Stimulated activated CD4-positive, alpha-beta T cell treated with anti-CD3 and anti-CD28 coated beads, Interleukin-2, amount 100 ng/mL, for 48 hours (primary cell): ENCODE measurements at places on chromosomes 16 and 17.

DNA sequence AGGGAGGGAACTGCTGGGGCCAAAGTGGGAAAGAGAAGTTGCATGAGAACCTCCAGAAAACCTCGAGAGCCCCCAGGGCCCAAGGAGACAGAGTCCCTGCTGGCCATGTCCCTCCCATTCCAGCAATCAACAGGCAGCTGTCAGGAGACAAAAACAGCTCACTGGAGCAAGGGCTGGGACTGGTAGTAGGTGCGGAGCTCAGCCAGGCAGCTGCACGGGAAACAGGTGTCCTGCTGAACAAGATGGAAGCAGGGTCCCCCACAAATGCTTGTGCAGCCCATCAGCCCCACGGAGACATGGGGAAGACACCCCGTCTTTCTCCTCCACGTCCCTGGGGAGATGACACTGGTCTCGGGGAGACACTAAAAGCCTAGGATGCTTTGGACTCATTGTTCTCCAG lies 34.5 kb downstream of the SDK2 start:
- DNase-seq, result no peak

DNA sequence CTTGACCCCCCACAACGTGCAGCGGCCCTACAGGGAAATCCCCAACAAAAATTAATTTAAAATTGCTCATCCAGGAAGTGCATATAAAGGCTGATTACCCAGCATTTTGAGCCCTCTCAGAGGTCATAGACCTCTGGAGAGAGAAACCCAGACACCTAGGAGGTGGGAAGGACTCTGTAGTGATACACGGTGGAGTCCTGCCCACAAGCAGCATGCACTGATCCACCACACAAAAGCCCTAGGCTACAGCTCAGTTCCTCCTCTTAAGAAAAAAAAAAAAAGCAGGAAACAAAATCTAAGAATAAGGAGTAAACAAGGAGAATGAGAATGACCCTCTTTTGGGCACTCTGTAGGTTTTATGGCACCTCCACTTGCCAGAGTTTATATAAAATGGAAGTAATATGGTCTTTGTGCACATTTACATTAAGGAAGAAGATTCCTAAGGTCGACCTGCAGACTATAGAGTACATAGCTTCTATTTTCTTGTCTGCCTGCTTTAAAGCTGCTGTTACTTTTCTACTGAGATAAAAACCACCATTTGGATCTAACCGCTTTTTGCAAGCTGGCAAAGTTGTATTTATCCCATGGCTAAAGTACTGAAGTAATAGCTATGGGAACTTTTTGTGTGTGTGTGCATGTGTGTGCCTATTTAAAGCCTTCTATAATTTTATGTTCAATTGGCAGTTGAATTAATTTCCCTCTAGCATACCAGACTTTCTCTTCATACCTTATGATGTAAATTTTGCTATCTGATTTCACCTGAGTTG lies 46.9 kb downstream of the ACSM1 start:
- no peak for DNase-seq

- DNase-seq, result no peak
These were observed 2.2 kb downstream of the TMEM235 start for GRCh38 chr17:78233678-78234077.

DNA sequence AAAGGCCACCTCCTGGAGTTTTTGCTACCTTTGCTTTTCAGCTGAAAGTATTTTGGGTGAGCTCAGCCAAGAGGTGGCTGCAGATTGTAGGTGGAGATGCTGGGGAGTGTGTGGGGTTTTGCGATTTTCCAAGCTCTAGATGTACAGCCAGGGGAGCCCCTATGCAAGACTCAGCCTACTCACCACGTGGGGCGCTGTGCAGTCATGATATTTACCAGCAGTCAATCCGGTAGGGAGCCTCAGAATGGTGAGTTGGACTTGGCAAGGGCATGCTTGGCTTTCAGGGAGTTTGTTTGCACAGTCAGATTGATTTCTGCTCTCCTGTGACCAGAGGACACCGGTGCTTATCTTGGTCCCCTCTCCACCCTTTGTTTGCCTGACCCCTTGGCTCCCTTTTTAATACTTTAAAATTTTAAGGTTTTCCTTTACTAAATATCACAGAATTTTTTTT lies 175.3 kb downstream of the UTP18 start:
- DNase-seq, result no peak

GRCh38 chr17:40463122-40463550 lies 19.9 kb downstream of the IGFBP4 start:
- DNase-seq, result no peak

- no peak for DNase-seq
These were observed 119.7 kb upstream of the CACNG5 start for GRCh38 chr17:66715076-66715675.

DNA sequence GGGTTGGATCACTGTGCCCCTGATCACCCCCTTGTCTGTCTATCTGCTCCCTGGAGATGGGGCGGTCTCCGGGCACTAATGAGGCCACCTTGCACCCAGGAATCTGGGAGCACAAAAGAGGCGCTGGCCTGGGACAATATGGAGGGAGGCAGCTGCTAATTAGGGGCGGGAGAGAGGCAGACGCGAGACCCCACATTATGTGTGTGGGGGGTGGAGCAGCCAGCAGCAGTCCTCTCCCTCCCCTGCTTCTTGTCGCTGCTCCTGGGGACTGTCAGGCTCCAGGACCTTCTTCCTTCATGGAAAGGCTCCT lies 324 bp upstream of the HCRT start:
- no peak for DNase-seq

DNA sequence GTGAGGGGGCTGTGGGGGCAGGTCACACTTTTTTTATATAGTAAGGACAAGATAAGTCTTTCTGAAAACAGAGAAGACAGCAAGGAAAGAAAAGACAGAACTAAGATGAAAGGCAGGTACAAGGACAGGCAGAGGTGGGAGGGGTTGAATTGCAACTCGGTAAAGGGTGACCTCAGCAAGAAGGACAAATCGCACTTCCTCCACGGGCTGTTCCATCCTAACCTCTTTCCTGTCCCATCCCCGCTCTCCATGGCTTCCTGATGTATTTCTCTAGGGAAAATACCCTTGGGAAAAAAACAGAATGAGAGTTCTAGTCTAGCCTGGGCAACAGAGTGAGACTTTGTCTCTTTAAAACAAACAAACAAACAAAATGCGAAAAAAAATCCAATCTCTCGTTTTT lies 57.3 kb downstream of the ARHGAP17 start:
- DNase-seq, result no peak

GRCh38 chr17:35022536-35023063 lies 40.9 kb downstream of the RFFL start:
- DNase-seq, result peak; percentile 65

DNA sequence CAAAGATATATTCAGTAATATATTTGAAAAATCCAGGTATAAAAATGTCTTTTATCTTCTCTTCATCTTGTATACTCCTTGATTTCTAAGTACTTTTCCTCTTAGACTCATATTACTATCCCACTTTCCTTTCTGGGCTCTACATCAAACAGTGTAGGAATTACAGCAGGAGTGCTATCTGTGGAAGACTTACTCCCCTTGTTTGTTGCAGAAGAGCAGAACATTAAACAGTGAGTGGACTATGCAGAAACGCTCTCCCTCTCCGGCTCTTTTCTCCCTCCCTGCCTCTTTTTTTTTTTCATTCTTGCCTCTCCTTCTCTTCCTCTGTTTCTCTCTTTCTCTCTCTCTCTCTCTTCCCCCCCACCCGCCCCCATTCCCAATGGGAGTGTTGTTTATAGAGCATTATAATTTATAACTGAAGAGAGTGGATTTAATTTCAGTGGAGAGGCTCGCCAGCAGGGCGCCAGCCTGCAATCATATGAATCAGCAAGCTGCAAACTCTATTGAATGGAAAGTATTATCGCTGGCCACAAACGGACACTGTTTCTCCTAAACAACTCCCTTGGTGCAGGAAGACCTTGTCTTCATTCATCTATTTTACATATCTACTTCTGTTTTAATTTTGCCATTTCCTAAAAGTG lies 242.3 kb upstream of the TBX2 start:
- no peak for DNase-seq

- DNase-seq, result no peak
These were observed 1.2 kb downstream of the CDT1 start for GRCh38 chr16:88804552-88805339.

DNA sequence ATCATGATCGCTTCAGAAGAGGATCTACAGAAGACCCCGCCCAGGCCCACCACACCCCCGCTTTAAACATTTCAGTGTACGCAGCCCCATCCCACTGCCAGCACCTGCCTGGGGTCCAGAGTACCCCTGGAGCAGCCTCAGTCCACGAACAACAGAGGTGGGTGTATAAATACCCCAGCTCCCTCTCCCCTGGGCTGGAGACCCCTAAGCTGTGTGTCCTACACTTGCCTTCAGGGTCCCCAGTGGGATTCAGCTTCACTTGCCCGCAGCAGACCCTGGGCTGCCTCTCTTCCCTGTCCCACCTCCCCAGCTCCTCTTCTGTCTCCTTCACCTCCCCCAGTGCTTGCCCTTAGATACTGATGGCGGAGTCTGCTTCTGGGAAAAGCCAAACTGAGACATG lies 105.7 kb downstream of the RBFOX3 start:
- DNase-seq, result no peak

GRCh38 chr17:41539979-41540701 lies 12.0 kb upstream of the KRT19 start:
- no peak for DNase-seq

DNA sequence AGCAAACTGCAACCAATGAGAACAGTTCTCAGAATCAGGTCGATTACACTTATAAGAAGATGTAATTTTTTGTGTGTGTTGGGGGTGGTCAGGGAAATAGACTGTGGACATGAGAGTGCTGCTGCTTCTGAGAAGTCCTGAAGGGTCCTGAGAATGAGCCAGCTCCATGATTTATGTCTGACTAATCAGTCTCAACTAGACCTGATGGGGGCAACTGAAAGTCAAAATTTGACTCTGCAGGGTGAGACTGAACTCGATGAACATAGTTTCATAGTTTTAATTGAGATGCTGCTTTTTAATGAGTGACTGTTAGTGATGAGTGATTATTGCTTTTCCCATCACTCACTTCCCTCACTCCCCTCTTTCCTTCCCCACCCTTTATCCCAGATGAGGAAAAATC lies 37.3 kb downstream of the SMARCE1 start:
- DNase-seq, result no peak

GRCh38 chr17:44112284-44113280 lies 10.9 kb downstream of the HDAC5 start:
- no peak for DNase-seq
